GM12878 (cell line): ENCODE measurements at places on chromosomes 5 and 9.

DNA sequence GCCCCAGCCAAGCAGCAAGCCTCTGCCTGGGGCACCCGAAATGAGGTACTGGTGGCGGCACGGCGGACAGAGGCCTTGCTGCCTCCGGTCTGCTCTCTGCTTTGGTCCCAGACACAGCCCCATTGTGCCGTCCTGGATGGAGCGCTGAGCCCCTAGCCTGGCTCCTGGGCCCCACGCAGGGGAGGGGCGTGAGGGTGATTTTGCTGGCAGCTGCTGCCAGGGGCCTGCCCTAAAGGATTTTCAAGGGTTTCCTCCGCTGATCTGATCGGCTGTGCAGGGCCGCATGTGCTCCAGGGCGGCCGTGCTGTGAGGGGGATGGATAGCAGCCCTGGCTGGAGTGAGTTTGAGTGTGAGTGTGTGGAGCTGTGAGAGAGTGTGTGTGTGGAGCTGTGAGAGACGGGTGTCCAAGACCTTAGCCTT lies 1.3 kb downstream of the GPSM1 start:
- DNase-seq, result no peak

GRCh38 chr9:122314165-122314564 lies 49.5 kb downstream of the MRRF start:
- no peak for DNase-seq

- DNase-seq, result no peak
Measured at GRCh38 chr5:137393196-137393993, 105.7 kb downstream of the SPOCK1 start.

DNA sequence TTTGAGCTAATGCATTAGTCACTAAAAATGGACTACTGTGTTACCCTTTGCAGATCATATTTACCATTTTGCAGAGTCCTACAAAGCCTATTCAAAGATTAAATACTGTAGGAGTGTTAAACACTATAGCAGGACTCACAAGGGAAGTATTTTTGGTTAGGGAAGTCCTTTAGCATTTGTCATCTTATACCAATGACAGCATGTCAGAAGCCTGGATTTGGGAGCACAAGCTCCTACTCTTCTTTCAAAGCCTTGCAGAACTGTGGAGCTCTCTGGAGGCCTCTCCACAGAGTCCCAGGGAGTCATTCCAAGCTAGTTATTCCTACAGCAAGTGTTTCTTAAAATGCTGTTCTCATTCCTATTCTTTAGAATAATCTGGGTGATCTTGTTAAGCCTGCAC lies 288.8 kb downstream of the PIK3R1 start:
- DNase-seq, result no peak

GRCh38 chr9:68530618-68531017 lies 10.1 kb downstream of the TMEM252 start:
- DNase-seq, result no peak

- DNase-seq, result no peak
Measured at GRCh38 chr5:172417130-172417841, 37.0 kb downstream of the SH3PXD2B start.
